ENCODE measurements at places on chromosomes 7 and 10.

GRCh38 chr7:84502239-84502638 lies 307.6 kb upstream of the SEMA3A start:
- DNase-seq = no peak

- DNase-seq = no peak
These were observed 201.7 kb upstream of the PRSS58 start for GRCh38 chr7:142459551-142459963.

GRCh38 chr7:158108646-158109293 lies 478.9 kb downstream of the PTPRN2 start:
- DNase-seq = no peak

DNA sequence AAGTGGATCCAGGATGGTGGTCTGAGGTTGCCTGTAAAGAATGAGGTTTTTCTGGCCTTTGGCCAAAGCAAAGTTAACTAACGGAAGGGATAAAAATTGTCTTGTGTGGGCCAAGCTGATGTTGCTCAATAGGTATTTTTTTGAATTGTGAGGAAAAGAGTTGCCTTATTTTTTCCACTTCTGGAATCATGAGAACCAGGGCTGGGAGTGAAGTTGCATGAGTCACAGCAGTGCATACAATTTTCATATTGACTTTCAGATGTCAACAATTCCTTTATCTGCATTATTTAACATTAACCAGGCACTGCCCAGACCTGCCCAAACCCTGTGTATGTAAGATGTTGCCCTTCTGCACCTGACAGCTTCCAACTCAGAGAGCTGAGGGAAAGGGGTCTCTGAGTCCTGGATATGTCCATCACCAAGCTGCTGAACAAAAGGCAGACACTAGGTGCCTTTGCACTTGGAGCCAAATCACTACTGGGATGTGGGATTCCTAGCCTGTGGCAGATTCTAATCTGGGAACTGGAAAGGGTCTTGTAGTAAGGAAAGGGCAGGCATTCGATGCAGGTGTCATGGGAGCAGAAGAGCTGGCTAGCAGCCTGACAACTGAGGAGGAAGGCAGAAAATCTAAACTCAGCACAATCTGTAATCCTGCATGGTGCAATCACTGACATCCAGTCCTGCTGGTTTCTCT lies 52.3 kb upstream of the SLC35B4 start:
- no peak for DNase-seq

- no peak for DNase-seq
These were observed 6.2 kb downstream of the TMEM236 start for GRCh38 chr10:17758200-17758599.

DNA sequence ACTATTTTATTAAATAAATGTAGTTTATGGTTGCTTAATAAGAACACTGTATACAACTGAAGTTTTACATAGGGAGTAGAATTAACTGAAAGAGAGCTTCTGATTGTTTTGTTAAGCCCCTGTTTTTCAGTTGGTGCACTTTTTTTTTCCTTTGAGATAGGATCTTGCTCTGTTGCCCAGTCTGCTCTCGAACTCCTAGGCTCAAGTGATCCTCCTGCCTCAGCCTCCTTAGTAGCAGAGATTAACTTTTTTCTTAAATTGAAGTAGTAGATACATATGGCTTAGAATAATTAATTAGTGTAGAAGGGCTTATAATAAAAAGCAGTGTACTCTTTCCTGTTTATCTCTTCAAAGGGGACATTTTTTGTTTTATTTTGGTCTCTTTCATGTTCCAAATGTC lies 11.2 kb downstream of the SDHAF3 start:
- DNase-seq = no peak

- DNase-seq = no peak
These were observed 14.0 kb upstream of the SRI start for GRCh38 chr7:88233828-88234227.

- DNase-seq = no peak
These were observed 22.3 kb downstream of the KCP start for GRCh38 chr7:128888039-128888755.

- DNase-seq = no peak
These were observed 568.8 kb upstream of the FOXK1 start for GRCh38 chr7:4113271-4113670.

DNA sequence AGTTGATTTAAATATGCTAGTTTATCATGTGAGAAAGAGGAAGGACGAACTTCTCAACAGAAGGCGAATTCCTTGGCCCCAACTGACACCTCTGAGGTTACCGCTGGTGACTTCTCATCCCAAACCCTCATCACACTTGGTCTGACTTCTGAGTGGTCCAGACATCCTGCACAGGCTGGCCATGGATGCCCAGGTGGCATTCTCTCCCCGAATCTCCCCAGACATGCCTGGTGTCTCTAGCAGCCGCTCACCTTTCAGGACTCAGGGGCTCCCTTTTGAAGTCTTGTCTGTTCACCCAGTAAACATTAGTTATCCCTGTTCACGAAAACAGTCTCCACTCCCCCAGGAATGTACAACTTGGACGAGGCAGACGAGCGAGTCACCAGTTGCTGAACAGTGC lies 157.7 kb downstream of the ADARB2 start:
- DNase-seq = no peak

DNA sequence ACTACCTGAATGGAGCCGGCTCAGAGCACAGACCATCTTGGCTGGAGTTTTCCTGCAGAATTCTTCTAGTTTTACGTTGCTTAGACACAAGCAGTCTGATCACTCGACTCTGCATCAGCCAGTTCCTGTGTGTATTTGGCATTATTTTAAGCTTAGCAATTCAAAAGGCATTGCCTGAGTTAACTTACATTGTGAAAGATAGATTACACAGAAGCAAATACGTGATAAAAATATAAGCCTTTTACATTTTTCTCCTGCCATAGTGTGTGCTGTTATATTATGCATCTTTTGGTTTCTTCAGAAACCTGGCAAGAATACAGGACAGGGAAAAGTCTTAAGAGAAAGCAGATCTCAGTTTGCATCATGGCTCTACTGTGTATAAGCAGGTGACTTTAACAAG lies 98.1 kb downstream of the LRRC4 start:
- no peak for DNase-seq

DNA sequence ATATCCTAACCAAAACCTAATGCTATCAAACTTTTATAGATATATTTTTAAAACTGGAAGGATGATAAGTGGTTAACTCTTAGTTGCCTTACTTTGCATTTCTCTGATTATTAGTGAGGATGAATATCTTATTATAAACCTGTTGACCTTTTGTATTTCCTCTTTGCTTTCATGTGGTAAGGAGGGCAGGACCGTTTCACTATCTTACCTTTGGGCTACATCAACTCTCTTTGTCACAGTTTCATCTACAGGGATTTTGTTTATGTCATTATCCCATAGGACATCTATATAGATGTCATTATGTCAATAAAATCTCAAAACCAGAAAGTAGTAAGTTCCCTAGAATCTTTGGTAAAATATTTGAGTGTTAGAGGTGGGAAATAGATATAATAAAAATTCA lies 219.3 kb downstream of the THSD7A start:
- no peak for DNase-seq

DNA sequence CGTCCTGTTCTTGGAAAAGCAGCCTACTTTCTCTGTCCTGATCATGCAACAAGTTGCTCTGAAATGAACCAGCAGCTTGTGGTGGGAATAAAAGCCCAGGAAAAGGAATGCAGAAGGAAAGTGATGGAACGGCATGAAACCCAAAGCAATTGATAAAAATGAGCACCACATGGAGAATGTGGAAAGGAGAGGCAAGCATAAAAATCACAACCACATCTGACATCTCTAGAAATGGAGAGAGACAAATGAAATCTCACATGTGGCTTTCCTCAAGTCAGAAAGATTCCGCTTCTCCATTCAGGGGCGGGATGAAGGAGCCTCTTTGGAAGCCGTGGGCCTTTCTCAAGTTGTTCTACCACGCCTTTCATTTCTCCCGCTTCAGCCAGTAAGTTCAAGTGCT lies 631.7 kb upstream of the GALNT17 start:
- DNase-seq = no peak

- peak; percentile 44 for DNase-seq
These were observed 22.2 kb downstream of the SFMBT2 start for GRCh38 chr10:7388602-7389001.

GRCh38 chr7:115410972-115411686 lies 489.2 kb downstream of the MDFIC start:
- no peak for DNase-seq

GRCh38 chr10:98168147-98168546 lies 33.7 kb downstream of the R3HCC1L start:
- no peak for DNase-seq

Data from T-helper 2 cell (primary cell).